ENCODE measurements at places on chromosomes 13 and 19. TPM values are rescaled to one million over a fixed set of nuclear protein-coding genes. Genes with fewer than 3 reads are reported as not detected.

The NBEA gene
- 19.1 TPM for total RNA-seq

The COL5A3 gene
- total RNA-seq, result 9.6 TPM

DNA sequence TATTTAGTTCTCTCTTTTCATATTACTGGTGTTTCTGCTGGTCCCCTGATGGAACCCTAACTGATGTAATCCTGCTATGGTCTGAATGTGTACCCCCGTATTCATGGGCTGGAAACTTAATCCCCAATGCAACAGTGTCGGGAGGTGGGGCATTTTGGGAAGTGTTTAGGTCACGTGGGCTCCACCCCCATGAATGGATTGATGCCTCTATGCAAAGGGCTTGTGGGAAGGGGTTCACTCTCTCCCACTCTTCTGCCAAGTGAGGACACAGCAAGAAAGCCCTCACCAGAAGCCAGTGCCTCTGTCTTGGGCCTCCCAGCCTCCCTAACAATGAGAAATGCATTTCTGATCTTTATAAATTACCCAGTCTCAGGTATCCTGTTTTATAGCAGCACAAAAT is 21.2 kb upstream of the UBAC2 start:
- H3K4me3 ChIP-seq, result no peak overlapping the region
- no peaks in the 10 kb centered on the region for H3K27me3 ChIP-seq
- no peaks in the 10 kb centered on the region for H3K36me3 ChIP-seq
- no peaks in the 10 kb centered on the region for H3K4me1 ChIP-seq

The FBXO27 gene
- total RNA-seq, result 0.52 TPM

- no peak overlapping the region for H3K27ac ChIP-seq
- H3K4me3 ChIP-seq, result no peak overlapping the region
- no peaks in the 10 kb centered on the region for H3K36me3 ChIP-seq
- DNase-seq, result no peak
These were observed 41.8 kb downstream of the IGFL3 start for GRCh38 chr19:46082728-46083050.

The TTYH1 gene
- total RNA-seq, result 20.5 TPM

DNA sequence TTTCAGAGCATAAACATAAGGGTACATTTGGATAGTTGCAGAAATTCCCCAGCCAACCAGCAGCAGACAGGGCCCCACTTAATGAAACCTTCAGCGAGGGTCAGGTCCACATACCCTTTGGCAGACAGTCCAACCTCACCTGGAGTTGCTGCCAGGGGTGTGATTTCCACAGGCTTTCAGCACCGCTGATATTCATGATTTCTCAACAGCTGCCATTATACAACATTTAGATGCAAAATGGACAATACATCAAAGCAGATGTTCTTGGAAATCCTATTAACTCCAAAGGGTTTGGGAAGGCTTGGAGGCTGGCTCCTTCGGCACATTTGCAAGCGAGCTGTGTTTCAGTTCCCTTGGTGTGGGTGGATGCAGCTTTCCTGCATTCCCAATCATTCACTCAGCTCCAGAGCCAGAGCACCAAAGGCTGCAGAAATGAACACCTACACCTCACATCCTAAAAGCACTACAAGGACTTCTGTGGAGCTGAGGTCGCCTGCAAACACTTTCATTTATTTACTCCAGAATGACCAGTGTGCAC is 147.2 kb upstream of the VSTM2B start:
- DNase-seq, result no peak
- no peak overlapping the region for H3K27ac ChIP-seq
- H3K4me3 ChIP-seq, result no peak overlapping the region
- H3K4me1 ChIP-seq, result no peaks in the 10 kb centered on the region
- no peaks in the 10 kb centered on the region for H3K36me3 ChIP-seq

DNA sequence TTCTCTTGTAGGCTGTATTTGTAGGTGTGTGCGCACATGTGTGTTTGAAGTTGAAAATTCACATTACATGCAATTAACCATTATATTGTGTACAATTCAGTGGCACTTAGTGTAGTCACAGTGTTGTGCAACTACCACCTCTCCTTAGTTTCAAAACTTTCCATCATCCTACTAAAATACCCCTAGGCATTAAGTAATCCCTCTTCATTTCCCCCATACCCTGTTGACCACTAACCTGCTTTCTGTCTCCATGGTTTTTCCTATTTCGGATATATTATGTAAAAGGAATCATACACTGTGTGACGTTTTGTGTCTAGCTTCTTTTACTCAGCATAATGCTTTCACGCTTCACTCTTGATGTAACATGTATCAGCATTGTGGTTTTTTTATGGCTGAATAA is 16.1 kb downstream of the LSM14A start:
- H3K4me1 ChIP-seq, result peaks cover 68% of the 10 kb centered on the region
- no peaks in the 10 kb centered on the region for H3K36me3 ChIP-seq
- no peaks in the 10 kb centered on the region for H3K27me3 ChIP-seq
- H3K4me3 ChIP-seq, result no peak overlapping the region
- no peak for DNase-seq
- no peak overlapping the region for H3K27ac ChIP-seq

The C19orf38 gene
- not detected for total RNA-seq

The ELSPBP1 gene
- not detected for total RNA-seq

DNA sequence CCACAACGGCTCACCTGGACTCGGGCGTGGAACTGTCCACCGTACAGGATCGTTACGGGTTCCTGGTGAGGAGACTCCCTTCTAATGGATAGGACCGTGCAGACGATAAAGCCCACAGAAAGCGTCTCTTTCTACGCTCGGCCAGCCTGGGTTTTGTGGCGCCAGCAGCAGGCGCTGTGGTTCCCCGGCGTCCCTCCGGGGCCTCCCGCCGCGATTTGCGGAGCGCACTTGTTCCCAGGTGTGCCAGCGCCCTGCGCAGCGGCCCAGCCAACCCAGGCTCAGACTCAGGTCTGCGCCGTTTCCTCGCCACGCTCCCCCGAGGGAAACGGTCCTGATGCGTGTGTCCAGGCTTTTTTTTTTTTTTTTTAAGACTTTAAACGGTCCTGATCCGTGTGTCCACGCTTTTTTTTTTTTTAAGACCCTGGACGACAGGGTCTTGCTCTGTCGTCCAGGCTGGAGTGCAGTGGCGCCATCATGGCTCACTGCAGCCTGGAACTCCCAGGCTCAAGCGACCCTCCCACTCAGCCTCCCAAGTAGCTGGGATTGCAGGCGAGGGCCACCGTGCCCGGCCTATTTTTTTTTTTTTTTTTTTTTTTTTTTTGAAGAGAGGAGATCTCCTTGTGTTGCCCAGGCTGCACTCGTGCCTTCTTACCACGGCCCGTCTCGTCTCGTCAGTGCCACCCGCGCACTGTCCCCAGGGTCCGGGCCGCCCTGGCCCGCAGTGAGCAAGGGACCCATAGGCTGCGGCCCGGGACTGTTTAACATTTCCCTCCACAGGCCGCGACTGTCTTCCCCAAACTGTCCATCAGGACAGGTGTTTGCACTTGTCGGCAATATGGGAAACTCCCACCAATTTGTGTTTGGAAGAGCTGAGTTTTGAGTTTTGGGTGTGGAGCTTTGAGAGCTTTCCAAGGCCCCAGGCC is 23.8 kb downstream of the GJA3 start:
- no peaks in the 10 kb centered on the region for H3K36me3 ChIP-seq
- H3K27ac ChIP-seq, result no peak overlapping the region
- no peaks in the 10 kb centered on the region for H3K27me3 ChIP-seq
- DNase-seq, result peak; percentile 67
- peaks cover 10% of the 10 kb centered on the region for H3K4me1 ChIP-seq

DNA sequence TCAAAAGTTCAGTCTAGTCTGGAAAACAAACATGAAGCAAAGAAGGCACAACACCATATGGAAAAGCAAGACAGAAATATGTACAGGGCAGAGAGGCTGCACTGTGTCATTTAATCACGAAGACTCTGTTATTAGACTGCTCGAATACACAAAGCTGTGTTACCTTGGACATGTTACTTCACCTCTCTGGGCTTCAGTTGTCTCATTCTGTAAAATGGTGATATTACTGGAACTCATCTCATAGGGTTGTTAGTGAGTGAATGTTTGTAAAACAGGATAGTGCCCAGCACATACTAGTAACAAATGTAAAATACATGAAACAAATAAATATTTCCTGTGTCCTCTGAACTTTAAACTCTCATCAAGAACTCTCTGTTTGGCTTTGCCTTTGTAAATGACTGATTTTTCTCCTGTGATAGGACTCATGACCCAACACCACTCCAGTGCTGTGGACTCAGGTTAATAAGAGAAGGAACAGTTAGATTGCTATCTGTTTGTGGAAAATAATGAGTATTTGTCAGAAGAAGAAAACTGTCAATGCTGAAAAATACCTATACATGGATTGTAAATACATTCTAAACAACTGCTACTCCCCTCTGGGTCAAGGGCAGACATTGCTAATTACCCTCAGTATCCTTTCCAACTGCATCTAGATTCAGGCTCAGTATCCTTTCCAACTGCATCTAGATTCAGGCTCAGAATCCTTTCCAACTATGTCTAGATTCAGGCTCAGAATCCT is 62.3 kb downstream of the ZIC5 start:
- no peaks in the 10 kb centered on the region for H3K36me3 ChIP-seq
- no peak overlapping the region for H3K4me3 ChIP-seq
- H3K27ac ChIP-seq, result no peak overlapping the region
- H3K27me3 ChIP-seq, result no peaks in the 10 kb centered on the region
- DNase-seq, result no peak
- H3K4me1 ChIP-seq, result peaks cover 30% of the 10 kb centered on the region

- H3K4me3 ChIP-seq, result no peak overlapping the region
- no peak for DNase-seq
- no peaks in the 10 kb centered on the region for H3K27me3 ChIP-seq
- H3K27ac ChIP-seq, result no peak overlapping the region
These were observed 9.8 kb upstream of the LIN7B start for GRCh38 chr19:49104229-49104864.

DNA sequence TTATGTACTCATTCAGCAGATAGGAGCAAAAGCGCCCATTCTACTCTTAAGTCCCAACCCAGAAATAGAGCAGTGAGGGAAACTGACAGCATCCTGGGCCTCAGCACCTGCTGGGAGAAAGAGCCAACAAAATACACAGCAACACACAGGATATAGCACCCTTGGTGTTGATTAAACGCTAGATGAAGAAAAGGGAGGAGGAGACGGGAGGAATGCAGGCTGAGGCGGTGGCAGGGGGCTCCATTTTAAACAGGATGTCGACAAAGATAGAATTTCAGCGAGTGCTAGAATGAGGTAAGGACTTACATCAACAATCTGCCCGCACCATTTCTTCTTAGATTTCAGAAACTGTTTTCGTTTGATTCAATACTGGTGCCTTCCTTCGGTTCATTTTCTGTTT is 4.6 kb upstream of the RAB20 start:
- no peak overlapping the region for H3K27ac ChIP-seq
- no peaks in the 10 kb centered on the region for H3K36me3 ChIP-seq
- DNase-seq, result no peak
- H3K4me3 ChIP-seq, result no peak overlapping the region

The SCN1B gene
- total RNA-seq, result 2.3 TPM

GRCh38 chr13:38617936-38618335 is 68.9 kb upstream of the FREM2 start:
- no peak overlapping the region for H3K4me3 ChIP-seq
- H3K27ac ChIP-seq, result no peak overlapping the region
- no peaks in the 10 kb centered on the region for H3K27me3 ChIP-seq
- no peaks in the 10 kb centered on the region for H3K4me1 ChIP-seq
- no peaks in the 10 kb centered on the region for H3K36me3 ChIP-seq

Measured in body of pancreas (tissue), 4 donors.